ENCODE measurements at places on chromosomes 5 and 9. TPM values are rescaled to one million over a fixed set of nuclear protein-coding genes. Genes with fewer than 3 reads are reported as not detected.

GRCh38 chr5:127187706-127188105, 102.9 kb upstream of the MEGF10 start:
- DNase-seq: no peak

- no peak for DNase-seq
Observed at GRCh38 chr5:50724-51499, 41.1 kb upstream of the PLEKHG4B start.

DNA sequence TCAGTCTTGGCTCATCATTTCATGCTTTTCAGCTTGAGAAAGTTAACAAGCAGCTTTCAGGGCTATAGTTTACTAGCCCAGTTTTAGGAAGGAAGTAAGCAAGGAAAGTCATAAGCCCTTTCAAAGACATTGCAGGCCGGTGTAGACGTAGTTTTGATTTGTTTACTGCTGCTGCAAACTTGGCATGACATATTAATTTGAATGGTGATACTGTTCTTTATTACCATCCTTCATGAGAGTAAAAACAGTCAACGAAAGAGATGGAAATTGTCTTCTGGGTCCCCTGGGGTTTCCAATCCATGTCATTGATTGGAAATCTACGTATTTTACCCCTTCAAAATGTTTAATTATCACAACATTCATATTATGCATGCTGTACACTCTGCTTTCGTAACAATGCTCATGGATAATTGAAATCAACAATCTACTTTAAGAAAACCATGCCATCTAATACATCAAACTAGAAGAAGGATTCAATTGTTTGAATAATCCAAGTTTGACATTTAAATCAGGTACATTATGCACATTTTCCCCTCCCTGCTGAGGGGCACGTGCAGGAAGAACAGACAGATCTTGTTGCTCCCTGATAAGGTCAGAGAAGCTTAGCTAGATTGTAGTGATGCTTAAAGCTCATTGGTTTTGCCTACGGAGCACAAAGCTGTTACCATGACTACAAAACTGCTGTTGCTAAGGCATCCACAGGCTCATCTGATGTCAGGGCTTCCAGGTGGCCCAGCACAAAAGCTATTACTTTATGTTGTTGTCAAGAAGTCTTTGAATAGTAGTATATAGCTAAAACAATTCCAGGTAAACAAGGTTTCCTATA, 139.9 kb upstream of the PRLR start:
- DNase-seq: no peak

DNA sequence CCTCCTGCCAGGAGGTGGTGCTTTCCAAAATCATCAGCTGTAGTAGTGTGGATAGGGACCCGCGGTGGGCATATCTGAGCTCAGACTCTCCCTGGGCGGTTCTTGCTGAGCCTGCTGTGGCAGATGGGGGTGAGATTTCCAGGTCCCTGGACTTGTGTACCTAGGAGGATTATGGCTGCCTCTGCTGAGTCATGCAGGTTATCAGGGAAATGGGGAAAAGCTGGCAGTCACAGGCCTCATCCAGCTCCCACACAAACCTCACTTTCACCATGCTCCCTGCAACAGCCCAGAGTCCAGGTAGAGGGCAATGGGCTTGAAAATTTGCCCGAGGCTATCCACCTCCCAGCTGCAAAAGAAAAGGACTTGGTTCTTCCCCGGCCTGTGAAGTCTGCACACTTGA, 23.4 kb upstream of the MAMDC2 start:
- DNase-seq: no peak

DNA sequence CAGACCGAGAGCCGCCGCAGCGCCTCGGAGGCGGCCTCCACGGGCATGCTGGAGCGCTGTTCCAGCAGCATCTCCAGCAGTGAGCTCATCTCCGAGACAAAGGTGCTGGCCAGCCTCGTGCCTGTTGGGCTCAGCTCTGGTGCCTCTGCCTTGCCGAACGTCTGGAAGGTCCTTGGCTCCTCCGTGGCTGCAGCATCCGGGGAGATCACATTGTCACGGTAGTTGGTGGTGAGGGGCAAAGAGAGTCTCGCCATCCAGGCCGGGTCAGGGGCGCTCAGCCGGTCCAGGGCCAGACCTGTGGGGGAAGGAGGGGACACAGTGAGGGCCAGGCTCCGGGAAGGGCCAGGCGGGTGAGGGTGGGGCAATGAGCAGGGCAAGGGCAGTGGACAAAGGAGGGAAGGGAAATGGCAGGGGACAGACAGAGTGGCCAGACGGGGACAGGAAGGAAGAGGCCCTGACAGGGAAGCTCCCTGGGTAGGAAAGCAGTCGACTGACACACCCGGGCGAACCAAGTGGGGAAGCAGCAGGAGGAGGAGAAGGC, 12.4 kb downstream of the PCDH12 start:
- no peak for DNase-seq

- no peak for DNase-seq
Observed at GRCh38 chr5:179276838-179277395, 68.3 kb downstream of the ADAMTS2 start.

DNA sequence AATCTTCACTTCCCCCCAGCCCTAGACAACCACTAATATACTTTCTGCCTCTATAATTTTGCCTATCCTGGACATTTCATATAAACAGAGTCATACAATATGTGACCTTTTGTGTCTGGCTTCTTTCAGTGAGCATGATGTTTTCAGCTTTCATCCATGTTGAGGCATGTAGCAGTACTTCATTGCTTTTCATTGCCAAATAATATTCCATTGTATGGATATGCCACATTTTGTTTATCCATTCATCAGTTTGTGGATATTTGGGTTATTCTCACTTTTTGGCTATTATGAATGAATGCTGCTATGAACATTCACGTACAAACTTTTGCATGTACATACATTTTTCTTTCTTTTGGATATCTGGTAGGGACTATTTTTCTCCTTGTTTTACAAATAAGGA, 49.0 kb downstream of the WWC1 start:
- DNase-seq: no peak

- peak; percentile 8 for DNase-seq
Observed at GRCh38 chr9:115524453-115525059, 406.6 kb upstream of the TNC start.

DNA sequence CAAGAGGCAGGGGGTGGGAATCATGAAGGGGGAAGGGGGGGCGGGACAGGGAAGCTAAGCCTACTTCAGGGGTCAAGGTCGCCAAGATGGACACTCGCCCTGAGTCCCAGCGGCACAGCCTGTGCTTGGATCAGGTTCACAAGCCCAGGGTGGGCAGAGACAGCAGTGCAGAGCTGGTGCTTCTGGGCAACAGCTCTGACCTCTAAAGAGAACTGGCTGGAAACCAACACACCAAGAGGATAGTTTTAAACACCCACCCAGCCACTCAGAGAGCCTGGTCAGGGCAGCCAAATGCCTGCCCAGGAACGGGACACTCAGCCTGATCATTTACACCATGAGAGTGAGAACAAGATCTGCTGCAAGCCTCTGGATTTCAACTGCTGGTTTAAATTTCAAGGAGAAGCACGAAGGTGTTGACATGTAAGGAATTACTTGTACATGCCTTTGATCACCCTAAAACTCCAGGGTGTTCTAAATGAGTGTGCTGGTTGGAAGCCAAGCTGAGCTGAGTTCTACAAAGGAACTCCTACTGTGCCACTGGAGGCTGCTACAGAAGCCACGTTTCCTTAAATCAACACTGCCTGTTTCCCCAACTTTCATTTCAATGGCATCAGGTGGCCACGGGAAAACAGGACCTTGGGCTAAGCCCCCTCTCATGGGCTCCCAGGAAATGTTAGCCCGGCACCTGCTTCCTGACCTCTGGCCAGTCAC, 91.5 kb downstream of the TTLL11 start:
- DNase-seq: no peak

DNA sequence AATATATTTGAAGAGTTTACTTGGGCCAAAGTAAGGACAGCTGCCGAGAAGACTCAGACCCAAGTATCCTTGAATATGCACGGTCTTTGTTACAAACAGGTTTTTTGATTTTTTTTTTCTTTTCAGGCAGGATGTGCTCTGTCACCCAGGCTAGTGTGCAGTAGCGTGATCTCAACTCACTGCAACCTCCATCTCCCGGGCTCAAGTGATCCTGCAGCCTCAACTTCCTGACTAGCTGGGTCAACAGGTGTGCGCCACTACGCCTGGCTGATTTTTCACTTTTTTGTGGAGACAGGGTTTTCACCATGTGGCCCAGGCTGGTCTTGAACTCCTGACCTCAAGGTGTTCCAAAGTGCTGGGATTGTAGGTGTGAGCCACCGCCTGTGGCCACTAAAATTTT, 27.4 kb downstream of the JMY start:
- DNase-seq: no peak

- peak; percentile 65 for DNase-seq
Observed at GRCh38 chr5:122350496-122350895, 38.5 kb downstream of the SNCAIP start.

- DNase-seq: peak; percentile 5
Observed at GRCh38 chr9:88544245-88544644, 9.3 kb downstream of the NXNL2 start.

GRCh38 chr5:53782620-53783019, 222.2 kb downstream of the NDUFS4 start:
- DNase-seq: no peak

DNA sequence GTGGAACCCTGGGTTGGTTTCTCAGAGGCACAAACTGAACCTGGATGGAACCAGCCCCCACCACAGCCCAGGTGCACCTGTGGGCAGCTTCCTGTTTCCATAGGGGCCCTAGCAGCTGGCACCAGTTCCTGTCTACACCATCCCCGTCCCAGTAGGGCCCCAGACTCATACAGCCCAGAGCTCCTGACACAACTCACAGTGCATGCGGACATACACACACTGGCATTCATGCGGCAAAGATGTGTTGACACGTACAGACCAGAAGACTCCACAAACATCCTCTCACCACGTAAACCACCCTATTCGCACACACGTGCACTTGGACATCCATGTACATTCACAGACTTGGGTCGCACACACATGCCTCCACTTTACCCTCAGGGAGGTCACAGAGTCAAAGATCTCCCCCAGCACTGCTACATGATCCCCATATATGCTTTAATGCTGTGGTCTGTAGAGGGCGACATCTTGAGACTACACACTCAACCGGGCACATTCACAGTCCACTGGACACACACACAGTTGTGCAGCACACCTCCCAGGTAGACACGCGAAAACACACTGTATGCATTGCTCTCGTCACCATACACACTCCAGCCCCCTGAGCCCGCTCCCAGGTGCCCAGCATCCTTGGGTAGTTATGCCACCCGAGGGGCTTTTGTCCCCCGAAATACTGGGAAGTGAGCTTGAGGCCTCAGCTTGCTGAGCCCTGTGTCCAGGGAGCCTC, 22.4 kb downstream of the CXXC5 start:
- peak; percentile 33 for DNase-seq

DNA sequence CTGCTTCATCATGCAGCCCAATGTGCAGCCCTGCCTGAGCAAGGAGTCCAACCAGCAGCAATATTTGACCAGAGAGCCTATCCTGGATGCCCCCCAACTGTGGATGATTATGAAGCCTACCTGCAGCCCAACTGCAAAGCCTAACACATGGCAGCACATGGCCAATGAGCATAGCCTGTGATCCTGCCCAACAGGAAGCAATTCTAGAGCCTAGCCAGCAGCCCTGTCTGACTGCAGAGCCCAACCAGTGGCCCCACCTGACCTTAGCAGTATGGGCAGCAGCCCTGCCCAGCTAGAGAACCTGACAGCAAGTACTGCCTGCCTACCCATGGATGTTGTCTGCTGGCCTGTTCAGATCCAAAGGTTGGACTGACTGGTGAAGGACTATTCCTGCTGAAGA, 97.3 kb upstream of the SH3GL2 start:
- no peak for DNase-seq

- DNase-seq: peak; percentile 40
Observed at GRCh38 chr9:70340572-70340971, 73.9 kb downstream of the KLF9 start.

DNA sequence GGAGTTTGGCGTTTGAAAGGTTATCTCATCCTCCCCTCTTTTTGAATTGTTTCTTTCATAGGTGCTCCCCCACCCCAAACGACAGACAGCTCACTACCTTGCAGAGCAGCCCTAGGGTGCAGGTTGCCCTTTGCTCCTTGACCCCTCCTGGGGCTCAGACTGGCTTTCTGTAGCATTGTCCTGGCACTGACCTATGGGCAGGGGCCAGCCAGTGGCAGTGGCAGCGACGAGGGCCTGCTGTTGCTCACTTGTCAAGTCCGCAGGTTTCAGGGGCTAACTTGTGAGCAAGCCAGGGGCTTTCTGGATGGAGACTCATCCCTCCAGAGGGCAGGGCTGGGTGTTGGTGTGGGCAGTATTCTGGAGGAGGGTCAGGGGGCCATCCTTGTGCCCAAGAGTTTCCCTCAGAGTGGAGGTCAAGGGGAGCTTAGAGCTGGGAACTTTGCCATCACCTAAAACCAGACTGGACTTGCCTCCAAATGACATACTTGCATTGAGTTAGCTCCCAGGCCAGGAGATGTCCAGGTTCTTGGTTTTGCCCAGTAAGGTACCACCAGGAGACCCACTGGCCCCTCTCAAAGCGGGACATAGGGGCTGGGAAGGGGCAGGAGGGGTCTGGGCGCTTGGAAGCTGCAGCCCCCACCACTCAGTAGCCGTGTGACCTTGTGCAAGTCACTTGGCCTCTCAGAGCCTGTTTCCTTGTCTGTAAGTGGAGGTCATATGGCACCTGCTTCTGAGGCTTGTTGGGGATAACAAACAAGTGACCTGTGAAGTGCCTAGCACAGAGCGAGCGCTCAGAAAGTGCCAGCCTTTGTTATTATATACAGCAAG, 53.5 kb upstream of the CDKN2AIPNL start:
- no peak for DNase-seq

- DNase-seq: no peak
Observed at GRCh38 chr9:68509689-68510088, 31.0 kb downstream of the TMEM252 start.

- no peak for DNase-seq
Observed at GRCh38 chr5:12522116-12522515, 617.9 kb upstream of the CTNND2 start.

The N4BP3 gene
- 38.2 TPM for total RNA-seq

The CRB2 gene
- not detected for total RNA-seq

The GRIN1 gene
- total RNA-seq: not detected

The LCN2 gene
- total RNA-seq: not detected

The SPATA31C1 gene
- total RNA-seq: not detected

The SPATA31D4 gene
- total RNA-seq: not detected

The QRFP gene
- total RNA-seq: not detected

The HAVCR1 gene
- total RNA-seq: not detected

The C5orf58 gene
- not detected for total RNA-seq

The FOXD4L6 gene
- not detected for total RNA-seq

The FBP2 gene
- total RNA-seq: not detected

The MELK gene
- 52.1 TPM for total RNA-seq

Measured in endothelial cell of umbilical vein (primary cell).